ENCODE measurements at places on chromosomes 4 and X.

DNA sequence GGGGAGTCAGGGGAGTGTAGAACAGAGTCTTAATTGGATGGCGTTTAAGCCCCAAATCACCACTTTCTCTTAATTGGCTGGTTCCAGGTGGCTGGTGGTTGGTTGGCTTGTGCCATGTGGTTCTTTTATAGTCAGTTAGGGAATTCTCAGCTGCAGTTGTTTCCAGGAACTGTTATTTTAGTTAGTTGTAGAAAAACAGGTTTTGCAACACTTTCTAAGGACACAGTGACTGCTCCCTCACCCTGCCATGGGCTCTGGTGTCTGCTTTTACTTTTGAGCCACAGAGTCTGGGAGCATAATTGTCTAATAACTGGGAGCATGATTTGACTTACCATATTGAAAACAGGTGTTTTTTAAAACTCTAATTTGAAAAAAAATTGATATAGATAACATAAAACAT, 75.8 kb upstream of the PCDH18 start:
- no peak for DNase-seq

- DNase-seq: no peak
Measured at GRCh38 chrX:133985164-133985966, at the start of gene GPC3. GPC3 (minus strand) TSS chrX:133985594.

- DNase-seq: no peak
Measured at GRCh38 chr4:185865901-185866328, 53.9 kb upstream of the SORBS2 start.

DNA sequence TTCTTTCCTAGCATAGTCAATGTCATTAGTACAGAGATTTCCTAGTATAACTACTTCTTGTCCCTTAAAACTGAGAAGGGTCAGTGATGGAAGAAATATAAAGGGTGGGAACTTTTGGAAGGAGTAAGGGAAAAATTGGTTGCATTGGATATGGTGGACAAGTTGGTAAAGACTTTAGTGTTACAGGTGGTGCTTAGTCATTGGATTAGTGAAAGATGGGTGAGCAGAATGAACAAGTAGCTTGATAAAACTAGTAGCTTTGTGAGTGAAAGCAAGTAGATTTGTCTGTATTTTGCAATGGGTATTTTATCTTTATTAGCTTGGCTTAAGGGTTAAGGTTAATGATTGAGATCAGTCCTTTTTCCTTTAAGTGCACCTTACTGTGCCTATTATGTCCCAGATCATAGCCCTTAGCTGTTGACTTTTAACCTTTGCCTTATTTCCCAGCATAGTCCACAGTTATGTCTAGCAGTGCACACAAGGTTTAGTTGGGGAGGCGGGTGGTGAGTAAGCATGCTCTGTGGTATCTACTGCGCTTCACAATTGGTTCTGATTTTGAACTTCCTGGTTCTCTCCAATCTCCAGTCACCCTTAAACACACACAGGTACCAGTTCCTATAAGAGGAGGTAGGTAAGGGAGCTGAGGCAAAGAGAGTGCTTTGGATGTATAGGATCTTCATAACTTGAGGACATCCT, 9.5 kb downstream of the WDR44 start:
- no peak for DNase-seq

DNA sequence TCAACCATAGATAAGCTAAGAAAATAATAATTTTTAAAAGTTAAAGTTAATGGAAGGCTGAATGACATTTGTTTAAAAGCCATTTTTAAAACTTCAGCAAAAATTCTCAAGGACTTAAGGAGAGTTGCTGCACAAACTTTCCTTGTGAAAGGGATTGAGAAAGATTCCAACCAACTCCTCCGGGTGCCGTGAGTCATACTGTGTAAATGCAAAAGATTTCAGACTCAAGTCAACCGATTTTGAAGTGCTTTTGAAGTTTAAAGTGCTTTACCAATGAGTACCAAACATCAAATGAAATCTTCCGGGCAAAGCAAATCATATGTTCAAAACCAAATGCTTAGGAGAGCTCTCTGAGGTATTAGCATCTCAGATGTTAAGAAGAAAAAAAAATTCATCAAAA, 31.4 kb downstream of the VCX2 start:
- DNase-seq: no peak

GRCh38 chr4:89411539-89412309, 104.1 kb upstream of the GPRIN3 start:
- DNase-seq: no peak

GRCh38 chr4:35643661-35644060, 600.7 kb downstream of the ARAP2 start:
- DNase-seq: no peak

All from coronary artery (tissue), 2 donors.